ENCODE measurements at places on chromosomes 4 and X.
A peak's percentile ranks its signal among the peaks of the same experiment; 100 is the strongest.

GRCh38 chr4:74197080-74197479 lies 39.2 kb downstream of the MTHFD2L start:
- DNase-seq: no peak
- no peaks in the 10 kb centered on the region for H3K36me3 ChIP-seq
- H3K4me1 ChIP-seq: no peaks in the 10 kb centered on the region
- H3K4me3 ChIP-seq: no peak overlapping the region

DNA sequence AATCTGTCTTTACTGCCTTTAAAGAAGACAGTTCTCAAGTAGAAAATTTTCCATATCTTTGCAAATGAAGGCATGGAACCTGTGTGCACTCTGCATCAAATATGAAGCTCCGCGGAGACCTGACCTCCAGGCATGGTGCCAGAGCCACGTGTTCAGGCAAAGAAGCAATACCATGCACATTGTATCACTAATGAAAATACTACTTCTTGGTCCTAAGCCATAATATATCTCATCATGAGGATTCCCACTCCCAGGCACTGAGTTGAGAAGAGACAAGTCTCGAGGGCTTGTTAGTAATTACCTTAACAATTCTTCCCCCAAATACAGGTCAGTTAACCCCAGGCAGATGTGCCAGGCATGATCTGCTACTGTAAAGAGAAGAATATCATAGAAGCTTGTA lies 56.7 kb downstream of the PCDH19 start:
- DNase-seq: no peak
- no peaks in the 10 kb centered on the region for H3K27me3 ChIP-seq
- no peaks in the 10 kb centered on the region for H3K4me1 ChIP-seq

- no peaks in the 10 kb centered on the region for H3K36me3 ChIP-seq
- H3K4me1 ChIP-seq: no peaks in the 10 kb centered on the region
- no peak overlapping the region for H3K4me3 ChIP-seq
Measured at GRCh38 chr4:121656269-121656641, 40.5 kb downstream of the ANXA5 start.

GRCh38 chr4:143438710-143439109 lies 74.8 kb upstream of the SMARCA5 start:
- DNase-seq: no peak
- H3K27me3 ChIP-seq: peaks cover 26% of the 10 kb centered on the region
- H3K27ac ChIP-seq: no peak overlapping the region
- H3K36me3 ChIP-seq: no peaks in the 10 kb centered on the region

DNA sequence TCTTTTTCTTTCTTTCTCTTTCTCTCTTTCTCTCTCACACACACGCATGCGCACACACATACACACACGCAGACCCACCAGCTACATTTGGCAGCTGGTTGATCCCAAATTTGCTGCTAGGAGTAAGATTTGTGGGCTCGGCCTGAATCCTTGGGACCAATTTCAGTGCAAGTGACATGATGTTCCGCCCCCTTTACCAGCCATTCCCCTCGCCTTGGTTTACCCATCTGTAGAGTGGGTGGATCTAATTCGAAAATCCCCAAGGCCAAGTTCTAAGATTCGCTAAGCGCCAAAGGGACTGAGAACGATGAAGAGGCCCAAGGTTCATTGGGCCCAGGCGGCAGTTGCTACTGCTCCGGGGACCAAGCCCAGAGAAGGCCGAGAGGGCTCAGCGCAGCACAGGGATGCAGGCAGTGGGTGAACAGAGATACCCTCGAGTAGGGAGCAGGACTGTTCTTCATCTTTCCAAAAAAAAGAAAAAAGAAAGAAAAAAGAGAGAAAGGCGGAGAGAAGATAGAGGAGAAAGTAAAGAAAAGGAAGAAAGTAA lies 5.8 kb downstream of the NKX3-2 start:
- H3K4me3 ChIP-seq: no peak overlapping the region
- no peak overlapping the region for H3K27ac ChIP-seq
- no peak for DNase-seq

- H3K36me3 ChIP-seq: no peaks in the 10 kb centered on the region
- DNase-seq: no peak
- no peaks in the 10 kb centered on the region for H3K4me1 ChIP-seq
- H3K27ac ChIP-seq: no peak overlapping the region
- H3K27me3 ChIP-seq: no peaks in the 10 kb centered on the region
- H3K4me3 ChIP-seq: no peak overlapping the region
Measured at GRCh38 chr4:137707102-137707620, 174.9 kb upstream of the PCDH18 start.

- DNase-seq: no peak
- H3K27me3 ChIP-seq: peaks cover 6% of the 10 kb centered on the region
- no peaks in the 10 kb centered on the region for H3K4me1 ChIP-seq
- H3K4me3 ChIP-seq: no peak overlapping the region
- H3K36me3 ChIP-seq: no peaks in the 10 kb centered on the region
- no peak overlapping the region for H3K27ac ChIP-seq
Measured at GRCh38 chr4:186592966-186593586, 37.7 kb upstream of the MTNR1A start.

DNA sequence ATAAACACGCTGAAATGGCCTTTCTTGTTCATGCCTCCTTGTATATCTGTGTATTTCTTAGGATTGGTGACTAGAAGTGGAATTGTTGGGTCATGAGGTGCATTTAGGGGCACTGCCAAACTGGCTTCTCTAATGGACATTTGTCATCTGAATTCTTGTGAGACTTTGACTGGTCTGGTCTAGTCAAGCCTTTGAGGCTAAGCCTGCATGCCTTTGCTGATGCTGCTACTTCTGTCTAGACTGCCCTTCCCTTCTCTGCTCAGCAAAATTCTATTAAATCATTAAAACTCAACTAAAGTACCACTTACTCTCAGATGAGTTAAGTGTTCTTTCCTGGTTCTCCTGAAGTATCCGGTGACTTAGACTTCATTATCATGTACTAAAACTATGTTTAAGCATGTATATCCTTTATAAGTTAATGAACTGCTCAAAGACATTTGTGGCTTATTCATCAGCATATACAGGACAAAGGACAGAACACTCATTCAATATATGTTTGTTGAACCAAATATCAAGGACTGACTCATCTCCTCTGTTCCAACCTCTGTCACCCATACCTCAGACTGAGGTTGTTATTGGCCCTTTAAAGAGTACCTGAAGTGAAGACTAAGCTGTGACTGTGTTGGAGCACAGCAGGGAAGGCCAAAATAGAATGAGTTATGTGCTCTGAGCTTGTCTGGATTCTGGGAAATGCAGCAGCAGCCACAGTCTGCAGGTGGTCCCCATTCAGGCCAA lies 9.0 kb downstream of the TCEAL1 start:
- no peak overlapping the region for H3K27ac ChIP-seq
- no peaks in the 10 kb centered on the region for H3K4me1 ChIP-seq
- DNase-seq: no peak
- H3K4me3 ChIP-seq: no peak overlapping the region

DNA sequence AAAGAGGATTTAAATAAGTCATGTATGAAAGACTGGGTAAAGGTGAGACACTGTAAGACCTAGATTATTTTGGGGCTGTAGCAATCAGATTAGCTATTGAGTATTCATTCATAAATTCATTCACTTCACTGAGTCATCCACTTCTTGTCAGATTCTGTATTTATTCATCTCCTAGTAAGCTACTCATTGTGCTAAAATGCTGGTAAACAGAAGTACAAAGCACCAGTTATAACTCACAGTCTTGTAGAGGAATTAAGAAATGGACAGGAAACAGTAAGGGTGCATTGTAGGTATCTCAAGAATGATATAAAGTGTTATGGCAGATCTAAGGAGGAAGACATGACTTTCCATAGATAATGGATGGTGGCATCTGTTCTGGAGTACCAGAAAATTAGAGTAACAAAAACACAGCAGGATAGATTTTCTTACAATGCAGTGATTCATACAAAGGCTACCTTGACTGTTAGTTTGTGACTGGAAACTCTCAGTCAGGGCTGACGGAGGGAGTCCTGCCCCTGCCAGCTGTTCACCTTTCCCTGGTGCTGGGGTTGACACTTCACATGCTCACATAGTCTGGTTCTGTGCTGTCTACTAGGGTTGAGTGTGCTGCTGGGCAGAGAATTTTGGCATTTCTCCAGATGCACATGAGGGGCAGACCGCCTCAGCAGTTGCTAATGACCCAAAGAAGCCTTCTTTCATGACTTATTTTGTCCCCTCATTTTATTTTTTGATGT lies 26.5 kb upstream of the HAND2 start:
- H3K27ac ChIP-seq: no peak overlapping the region
- no peak overlapping the region for H3K4me3 ChIP-seq
- DNase-seq: no peak
- H3K27me3 ChIP-seq: peaks cover 53% of the 10 kb centered on the region
- no peaks in the 10 kb centered on the region for H3K36me3 ChIP-seq
- no peaks in the 10 kb centered on the region for H3K4me1 ChIP-seq

- DNase-seq: no peak
- peaks cover 9% of the 10 kb centered on the region for H3K4me1 ChIP-seq
- no peaks in the 10 kb centered on the region for H3K27me3 ChIP-seq
- peaks cover 36% of the 10 kb centered on the region for H3K36me3 ChIP-seq
- no peak overlapping the region for H3K4me3 ChIP-seq
- H3K27ac ChIP-seq: no peak overlapping the region
Measured at GRCh38 chr4:122218762-122219161, 66.6 kb downstream of the BLTP1 start.

GRCh38 chr4:76306882-76307659 lies 538 bp downstream of the STBD1 start:
- H3K4me3 ChIP-seq: peak overlapping the region; percentile 82
- peak overlapping the region; percentile 71 for H3K27ac ChIP-seq
- no peaks in the 10 kb centered on the region for H3K27me3 ChIP-seq
- H3K4me1 ChIP-seq: peaks cover 26% of the 10 kb centered on the region
- DNase-seq: no peak

DNA sequence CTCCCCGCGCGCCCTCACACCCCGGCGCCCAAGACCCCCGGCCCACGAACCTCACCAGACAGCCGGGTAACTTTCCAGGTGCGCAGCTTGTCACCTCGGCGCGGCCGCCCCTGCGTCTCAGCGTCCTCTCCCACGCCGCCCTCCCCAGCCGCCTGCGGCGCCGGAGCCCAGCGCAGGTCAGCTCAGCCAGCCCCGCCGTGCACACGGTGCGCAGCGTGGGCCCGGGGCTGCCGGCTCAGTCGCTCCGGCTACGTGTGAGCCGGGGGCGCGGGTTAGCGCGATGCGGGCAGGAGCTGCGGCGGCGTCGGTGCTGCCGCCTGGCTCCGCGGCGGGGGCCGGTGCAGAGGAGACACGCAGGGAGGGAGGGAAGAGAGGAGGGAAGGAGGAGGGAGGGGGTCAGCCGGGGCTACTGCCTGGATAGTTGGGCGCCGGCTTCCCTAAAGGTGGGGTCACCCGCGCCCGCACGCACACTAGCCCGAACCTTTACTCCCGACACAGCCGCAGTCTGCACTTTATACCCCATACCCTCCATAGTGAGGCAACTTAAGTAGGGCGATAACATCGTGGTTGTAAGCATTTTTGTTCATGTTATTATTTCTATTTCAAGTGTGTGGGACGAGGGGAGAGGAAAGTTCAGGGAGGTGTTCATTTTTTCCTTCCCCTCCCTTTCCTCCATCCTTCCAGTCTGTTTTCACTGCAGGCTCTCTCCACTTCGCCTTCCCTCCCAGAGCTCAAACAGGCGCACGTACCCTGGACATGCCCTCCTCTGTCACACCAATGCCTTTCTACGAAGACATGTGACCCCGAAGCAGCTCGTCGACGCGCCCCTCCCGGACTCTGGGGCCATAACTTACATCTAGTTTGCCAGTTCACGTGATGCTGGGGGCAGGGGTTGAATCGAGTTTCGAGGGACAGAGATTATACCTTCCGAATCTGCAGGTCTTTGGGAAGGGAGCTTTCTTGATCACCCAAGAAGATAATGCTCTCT lies at the start of gene PRKG2:
PRKG2 (minus strand) TSS at position 342 of the 988 bp plus-strand sequence. CDS start 10,175 bp downstream, outside the sequence.
- H3K27ac ChIP-seq: no peak within 1 kb of the TSS
- no peaks in the 10 kb centered on the region for H3K4me1 ChIP-seq
- peaks cover 26% of the 10 kb centered on the region for H3K27me3 ChIP-seq
- DNase-seq: no peak
- no peaks in the 10 kb centered on the region for H3K36me3 ChIP-seq

GRCh38 chr4:22653752-22654151 lies 39.0 kb upstream of the GBA3 start:
- no peaks in the 10 kb centered on the region for H3K4me1 ChIP-seq
- DNase-seq: no peak
- H3K4me3 ChIP-seq: no peak overlapping the region
- no peaks in the 10 kb centered on the region for H3K36me3 ChIP-seq
- no peak overlapping the region for H3K27ac ChIP-seq

DNA sequence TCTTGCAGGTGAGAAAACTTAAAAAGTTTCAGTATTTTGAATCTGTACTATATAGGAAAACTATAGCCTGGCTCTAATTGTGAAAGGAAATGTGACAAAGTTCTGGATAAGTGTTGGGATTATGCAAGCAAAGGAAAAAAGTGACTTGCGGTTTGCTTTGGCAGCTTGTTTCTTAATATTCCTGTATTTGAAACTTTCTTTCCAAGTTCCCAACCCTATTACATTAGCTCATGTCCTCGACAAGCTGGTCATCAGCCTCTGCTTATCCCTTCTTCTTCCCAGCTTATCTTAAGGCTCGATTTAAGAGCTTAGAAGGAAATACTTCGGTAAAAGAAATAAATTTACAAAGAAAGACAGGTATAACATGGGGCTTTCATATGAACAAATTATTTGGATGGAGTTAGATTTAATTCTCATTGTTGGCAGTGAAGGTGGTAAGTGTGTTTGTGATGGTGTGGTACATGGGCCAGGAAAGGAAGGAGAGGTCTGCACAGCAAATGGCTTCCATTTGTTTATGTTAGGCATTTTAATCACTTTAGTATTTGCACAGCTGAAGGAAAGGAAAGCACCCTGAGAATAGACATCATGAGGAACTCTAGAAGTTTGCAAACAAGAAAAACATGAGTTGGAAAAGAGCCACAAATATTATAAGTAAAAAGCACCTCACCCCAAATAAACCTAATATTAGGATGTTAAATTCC lies 5.1 kb upstream of the MYOZ2 start:
- H3K4me1 ChIP-seq: no peaks in the 10 kb centered on the region
- H3K36me3 ChIP-seq: no peaks in the 10 kb centered on the region
- DNase-seq: no peak
- no peak overlapping the region for H3K27ac ChIP-seq

DNA sequence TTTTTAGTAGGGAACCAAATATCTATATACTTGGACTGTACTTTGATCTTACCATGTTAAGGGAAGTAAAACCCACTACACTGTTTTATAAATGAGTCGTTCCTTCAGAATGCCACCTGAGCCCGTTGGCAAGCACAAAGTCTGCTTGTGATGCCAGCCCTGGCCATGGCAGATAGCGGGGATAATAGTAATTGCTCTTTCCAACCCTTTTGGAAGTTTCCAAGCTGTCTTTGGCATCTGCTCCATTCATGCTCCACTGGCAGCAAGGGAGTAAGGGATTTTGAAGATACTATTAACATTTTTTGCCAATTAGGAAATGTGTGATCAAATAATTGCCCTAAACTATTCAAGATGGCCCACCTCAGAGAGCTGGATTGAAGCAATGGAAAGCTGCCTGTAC lies 689.2 kb upstream of the SLIT2 start:
- no peaks in the 10 kb centered on the region for H3K27me3 ChIP-seq
- H3K36me3 ChIP-seq: no peaks in the 10 kb centered on the region
- no peak overlapping the region for H3K27ac ChIP-seq
- no peaks in the 10 kb centered on the region for H3K4me1 ChIP-seq
- no peak overlapping the region for H3K4me3 ChIP-seq
- DNase-seq: no peak

Data from effector memory CD8-positive, alpha-beta T cell (primary cell).